ENCODE measurements at places on chromosomes 3 and 15.
A peak's percentile ranks its signal among the peaks of the same experiment; 100 is the strongest.

DNA sequence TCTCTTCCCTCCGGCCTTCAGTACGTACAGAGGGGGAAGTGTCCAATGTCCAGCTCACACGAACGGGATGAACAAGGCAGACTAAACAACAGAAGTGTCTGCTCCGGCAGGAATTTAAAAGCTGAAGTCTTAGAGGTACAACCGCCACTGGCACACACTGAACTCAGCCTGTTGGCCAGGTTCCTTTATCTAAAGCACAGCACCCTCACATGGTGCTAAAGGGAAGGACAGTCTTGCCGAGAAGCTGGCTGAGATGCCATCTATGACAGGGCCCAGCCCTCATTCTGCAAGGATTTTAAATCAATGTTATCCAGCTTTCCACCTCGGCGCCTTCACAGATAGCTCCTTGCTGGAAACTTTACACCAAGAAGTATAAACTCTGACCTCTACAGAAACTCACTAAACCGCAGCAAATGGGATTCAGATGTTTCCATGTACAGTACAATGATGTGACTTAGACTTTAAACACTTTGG lies 2.8 kb downstream of the ADAMTS17 start:
- peak; percentile 57 for DNase-seq

GRCh38 chr3:48504051-48504946 lies at the start of gene SHISA5:
TSS of gene SHISA5 (minus strand) at chr3:48504174. CDS start at chr3:48504094, 80 bp downstream.
- DNase-seq, result peak; percentile 47

- DNase-seq, result no peak
Measured at GRCh38 chr3:125143538-125143937, 69.0 kb downstream of the SLC12A8 start.

- no peak for DNase-seq
Measured at GRCh38 chr3:170128259-170128976, 53.1 kb downstream of the PHC3 start.

DNA sequence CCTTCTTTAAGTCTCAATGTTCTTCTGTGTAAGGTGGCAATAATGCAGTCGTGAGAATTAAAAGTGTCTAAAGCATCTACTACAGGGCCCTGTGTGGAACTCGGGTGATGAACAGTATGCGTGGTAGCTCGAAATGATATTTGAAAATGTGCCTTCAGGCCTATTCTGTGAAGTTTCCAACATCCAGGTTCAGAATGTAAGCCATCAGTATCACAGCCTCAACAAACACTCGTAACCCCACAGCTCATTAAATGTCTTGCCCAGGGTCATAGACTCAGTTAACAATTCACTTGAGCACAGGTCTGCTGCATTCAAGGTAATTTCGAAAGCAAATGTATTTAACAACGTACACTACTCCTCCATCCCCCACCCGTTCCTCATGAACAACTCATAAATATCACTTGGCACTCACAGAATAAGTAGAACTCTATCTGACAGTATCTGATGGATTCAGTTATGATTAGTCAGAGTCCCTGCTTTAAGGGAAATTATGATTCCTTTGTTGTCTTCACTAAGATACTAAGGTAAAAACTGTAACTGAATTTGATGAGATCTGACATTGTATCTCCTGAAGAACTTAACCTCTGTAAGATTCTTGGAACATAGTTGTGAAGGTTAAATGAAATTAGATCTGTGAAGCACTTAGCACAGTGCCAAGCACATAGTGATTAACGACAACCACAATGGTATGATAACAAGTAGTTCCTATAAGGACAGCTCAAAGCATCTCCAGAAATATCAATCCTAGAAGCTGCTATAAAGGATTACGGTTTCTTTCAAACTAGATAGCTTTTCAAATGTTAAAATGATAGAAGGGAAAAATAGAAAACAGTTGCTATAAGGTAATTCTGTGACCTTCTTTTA lies 642.3 kb downstream of the TBL1XR1 start:
- DNase-seq, result no peak

DNA sequence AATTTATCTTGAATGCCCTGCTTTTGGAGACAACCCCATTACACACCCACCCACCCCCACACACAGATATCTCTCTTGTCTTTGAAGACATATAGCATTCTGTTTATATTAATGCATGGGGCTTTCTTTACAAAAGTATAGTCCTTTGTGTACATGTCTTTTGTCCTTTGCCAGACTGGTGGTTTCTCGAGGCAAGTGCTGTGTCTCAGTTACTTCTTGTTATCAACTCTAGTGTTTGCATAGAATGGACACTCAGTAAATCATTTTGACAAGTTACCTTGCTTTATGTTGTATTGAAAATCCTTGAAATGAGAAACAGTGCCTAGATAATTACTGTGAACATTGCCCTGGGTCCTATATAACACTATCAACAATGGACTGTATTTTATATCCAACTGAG lies 33.9 kb downstream of the KBTBD8 start:
- DNase-seq, result no peak

GRCh38 chr3:67154429-67154828 lies 156.3 kb downstream of the KBTBD8 start:
- DNase-seq, result no peak

- DNase-seq, result no peak
Measured at GRCh38 chr15:66815318-66815717, 113.3 kb downstream of the SMAD6 start.

GRCh38 chr3:53320697-53321096 lies 26.6 kb downstream of the DCP1A start:
- DNase-seq, result no peak

DNA sequence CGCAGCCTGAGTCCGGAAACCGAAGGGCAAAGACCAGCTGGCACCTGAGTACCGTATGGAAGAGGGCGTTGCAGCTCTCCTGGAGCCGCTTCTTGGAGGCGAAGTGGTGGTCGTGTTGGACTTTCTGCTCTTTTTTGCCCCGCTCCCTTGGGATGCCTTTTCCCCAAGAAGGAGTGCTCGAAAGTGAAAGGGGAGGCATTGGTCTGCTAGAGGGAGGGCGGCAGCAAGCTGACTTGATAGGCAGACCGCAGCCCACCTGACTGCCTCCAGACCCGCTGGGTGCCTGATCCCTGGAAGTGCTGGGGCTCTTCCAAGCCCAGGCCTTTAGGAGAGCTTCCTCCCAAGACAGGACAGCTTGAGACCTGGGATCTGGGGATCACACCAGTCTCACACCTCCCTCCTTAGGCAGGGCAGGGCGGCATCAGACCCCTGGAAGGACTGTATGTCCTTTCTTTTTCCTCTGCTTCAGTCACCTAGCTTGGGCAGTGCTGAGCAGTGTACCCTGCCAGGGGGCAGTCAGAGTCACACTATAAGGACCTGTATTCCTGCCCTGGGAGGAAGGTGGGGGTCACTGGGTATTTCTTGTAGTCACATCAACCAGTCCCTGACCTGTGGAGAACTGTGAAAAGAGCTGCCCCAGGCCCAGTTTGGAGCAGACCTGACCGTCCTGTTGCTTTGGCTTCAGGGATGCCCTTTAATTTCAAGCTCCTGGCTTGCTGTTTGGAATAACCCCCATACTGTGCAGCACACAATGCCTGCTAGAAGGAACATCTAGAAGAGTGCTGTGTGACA lies 2.1 kb downstream of the ACVR2B start:
- DNase-seq, result no peak

GRCh38 chr3:59631482-59631881 lies 581.7 kb upstream of the CFAP20DC start:
- DNase-seq, result no peak

DNA sequence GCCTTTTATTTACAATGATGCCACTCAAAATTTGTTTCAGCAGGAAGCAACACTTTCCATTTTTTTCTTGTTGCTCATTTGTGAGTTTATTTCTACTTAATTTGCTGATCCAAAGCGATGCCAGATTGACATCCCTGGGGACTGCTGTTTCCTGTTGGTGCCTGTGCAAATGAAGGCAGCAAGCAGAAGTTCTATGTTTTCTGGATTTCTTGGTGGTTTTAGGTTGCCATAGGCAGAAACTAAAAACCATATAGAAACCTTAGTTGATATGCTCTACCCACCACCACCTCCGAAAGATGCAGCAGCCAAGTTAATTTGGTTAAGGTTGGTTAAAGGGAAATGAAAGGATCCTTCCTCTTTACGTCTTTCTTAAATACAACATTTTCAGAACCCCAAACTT lies 356.2 kb downstream of the RBMS3 start:
- no peak for DNase-seq

DNA sequence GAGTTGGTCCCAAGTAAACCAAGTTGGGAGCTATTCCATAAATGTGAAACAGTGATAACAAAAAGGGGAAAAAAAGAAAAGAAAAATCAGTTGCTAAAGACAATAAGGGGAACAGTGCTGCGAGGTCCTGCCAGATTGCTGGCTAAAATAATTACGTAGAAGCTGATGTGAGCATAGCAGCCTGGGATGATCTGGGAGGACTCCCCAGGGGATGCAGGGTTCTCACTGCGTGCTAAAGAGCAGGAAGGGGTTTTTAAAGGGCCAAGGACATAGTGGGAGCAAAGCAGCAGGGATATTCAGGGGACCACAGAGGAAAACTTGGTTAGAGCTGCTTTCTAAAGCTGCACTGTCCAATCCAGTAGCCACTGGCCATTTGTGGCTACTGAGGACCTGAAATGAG lies 133.0 kb upstream of the UMPS start:
- DNase-seq, result no peak

DNA sequence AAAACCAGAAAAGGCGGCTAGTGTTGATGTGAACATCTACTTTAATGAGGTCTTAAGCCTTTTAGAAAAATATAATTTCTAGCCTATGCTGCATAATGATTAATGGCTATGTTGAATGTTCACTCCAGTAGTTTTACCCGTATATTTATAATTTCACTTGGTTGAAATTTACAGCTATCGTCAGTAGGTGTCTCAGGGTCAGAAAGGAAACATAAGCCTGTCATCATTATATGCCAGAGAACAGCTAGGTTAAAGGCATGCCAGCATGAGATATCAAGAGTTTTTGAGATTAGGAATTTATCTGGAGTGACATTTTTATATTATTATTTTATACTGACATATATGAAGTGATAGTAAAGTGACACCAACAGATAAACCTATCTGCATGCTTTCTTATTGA lies 904.1 kb downstream of the OTOL1 start:
- DNase-seq, result no peak

- DNase-seq, result peak; percentile 20
Measured at GRCh38 chr3:98657457-98657856, 64.0 kb upstream of the CPOX start.

DNA sequence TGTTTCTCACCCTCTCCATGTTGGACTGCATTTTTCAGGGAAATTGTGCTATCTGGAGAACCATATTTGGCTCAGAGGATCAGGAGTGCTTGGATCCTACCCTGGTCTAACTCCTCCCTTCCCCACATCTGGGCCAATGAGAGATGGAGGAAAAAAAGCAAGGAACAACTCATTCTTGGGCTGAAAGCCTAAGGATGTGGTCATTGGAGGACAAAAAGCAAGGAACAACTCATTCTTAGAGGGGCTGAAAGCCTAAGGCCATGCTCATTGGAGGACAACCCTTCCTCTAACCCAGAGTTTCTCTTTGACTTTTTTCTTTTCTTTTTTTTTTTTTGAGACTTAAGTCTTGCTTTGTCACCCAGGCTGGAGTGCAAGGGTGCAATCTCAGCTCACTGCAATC lies 48.6 kb upstream of the CHRNB4 start:
- no peak for DNase-seq

- no peak for DNase-seq
Measured at GRCh38 chr3:49500732-49501609, 30.9 kb downstream of the DAG1 start.

- DNase-seq, result no peak
Measured at GRCh38 chr3:49501842-49502241, 31.8 kb downstream of the DAG1 start.

GRCh38 chr3:71186801-71187200 lies 396.7 kb downstream of the FOXP1 start:
- DNase-seq, result no peak

GRCh38 chr15:76380249-76380648 lies 43.7 kb downstream of the ISL2 start:
- no peak for DNase-seq

DNA sequence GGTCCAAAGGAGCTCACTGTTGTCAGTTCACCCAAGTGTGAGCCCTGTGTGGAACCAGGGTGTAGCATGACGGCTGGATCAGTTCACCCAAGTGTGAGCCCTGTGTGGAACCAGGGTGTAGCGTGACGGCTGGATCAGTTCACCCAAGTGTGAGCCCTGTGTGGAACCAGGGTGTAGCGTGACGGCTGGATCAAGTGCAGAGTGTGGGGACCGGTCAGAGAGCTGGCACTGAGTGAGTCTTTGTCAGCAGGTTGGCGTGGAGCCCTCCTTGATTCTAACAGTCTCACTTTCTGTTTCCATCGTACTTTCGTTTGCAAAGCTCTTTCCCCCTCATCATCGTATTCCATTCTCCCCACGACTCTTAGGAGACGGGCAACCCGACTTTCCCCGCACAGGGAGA lies 57.9 kb upstream of the DLG1 start:
- no peak for DNase-seq

All from activated CD4-positive, alpha-beta T cell treated with anti-CD3 and anti-CD28 coated beads, Interleukin-2, amount 50 U/mL, for 1 hour (primary cell).